Activated gamma-delta T cell (primary cell): ENCODE measurements at places on chromosomes 4 and X.

DNA sequence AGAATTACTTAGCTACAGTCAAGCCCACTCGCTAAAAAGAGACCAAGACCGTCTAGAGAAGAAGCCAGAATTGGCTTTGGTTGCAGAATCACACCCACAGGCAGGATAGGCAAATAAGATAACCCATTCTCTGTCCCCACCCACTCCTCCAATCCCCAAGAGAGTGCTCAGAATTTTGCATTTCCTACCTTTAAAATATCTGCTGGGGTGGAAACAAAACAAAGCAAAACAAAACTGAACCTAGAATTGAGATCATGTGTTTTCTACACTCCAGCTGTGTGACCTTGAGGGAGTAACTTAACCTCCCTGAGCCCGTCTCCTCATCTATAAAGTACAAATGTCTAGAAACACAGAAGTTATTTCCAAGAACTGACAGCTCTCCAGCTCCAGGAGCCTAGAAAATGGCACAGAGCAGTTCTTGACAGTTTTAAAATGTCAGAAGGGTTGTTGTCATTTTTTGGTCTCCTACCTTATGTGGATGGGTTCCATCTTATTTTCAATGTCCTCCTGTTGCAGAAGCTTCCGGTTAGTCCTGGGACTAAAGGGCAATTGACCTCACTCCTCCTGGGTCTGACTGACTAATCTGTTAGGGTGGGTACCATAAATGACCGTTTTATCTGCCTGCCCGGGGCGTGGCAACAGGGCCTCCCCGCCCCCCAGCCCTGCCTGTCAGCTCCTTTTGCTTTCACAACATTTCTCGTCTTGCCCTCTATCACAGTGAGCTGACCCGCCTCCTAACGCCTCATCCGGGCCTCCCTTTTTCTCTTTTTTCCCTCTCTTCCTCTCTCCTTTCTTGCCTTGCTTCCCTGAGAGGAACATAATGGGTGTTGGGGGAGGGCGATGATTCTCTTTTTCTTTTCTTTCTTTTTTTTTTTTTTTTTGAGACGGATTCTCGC is 114.0 kb downstream of the RBM47 start:
- DNase-seq = no peak

- no peak for DNase-seq
Measured at GRCh38 chrX:78712336-78712735, 35.2 kb upstream of the LPAR4 start.

DNA sequence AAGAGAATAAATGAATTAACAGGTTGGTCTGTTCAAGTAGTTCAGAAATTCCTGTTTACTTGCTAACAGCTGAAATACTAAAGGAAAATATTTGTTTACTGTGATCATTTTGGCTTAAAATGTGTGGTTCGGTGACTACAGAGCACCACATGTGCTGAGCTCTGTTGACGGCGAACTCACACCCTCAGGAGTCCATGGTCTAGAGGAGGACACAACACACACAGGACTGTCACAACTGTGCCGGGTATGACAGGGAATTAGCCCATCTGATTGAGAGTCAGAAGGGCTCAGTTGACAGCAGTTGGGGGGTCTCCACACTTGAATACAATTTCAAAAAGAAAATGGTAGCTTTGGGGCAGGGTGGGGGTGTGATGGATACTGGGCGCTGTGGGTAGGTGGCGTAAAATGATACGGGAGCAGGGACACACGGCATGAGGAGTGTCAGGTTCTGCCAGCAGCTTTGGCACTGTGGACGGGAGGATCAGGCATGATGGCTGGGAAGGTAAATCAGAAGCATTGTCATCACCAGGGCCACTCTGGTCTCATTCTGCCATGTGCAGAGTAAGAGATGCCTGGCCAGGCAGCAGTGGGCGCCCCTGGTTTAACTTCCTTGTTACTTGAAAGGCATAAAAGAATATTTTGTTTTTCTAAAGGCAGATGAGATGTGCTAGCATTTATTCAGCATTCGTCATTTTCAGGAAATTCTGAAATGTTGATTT is 33.3 kb downstream of the CLDN22 start:
- no peak for DNase-seq

DNA sequence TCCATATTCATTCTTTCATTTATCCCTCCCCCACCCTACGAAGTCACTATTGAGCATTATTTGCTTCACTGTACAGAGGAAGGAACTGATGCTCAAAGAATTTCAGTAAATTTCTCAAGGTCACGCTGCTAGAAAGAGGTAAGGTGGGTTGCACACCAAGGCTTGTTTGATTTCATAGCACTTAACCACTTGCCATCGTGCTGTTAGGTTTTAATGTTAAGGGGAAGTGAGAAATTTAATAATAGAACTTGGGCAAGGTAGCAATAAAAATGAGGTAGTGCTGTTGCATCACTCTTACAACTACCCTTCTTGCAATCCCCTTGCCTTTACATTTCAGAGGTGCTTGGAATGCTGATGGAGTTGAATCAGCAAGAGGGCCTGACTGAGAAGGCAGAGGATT is 343.1 kb downstream of the MID1IP1 start:
- no peak for DNase-seq

DNA sequence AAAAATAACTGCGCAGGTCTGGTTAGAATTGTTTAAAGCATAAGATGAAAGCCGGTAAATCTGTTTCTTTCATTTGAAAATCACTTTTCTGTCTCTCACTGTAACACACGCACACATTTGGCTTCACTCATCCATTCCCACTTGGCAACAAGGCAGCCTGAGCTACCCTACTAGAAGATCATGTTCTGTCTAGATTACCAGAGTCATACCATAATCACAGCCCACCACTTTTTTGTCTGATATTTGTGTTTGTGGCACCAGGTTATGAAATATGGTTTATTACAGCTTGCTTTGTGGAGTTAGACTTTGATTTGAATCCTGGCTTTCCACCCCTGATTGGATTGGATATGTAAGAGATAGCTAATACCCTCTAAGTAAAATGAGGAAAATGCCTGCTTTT is 2.2 kb downstream of the USO1 start:
- no peak for DNase-seq
